ENCODE measurements at places on chromosomes 2 and 18.

- DNase-seq: no peak
Measured at GRCh38 chr18:47968721-47969120, 38.3 kb upstream of the SMAD2 start.

- DNase-seq: no peak
Measured at GRCh38 chr2:137846993-137847392, 117.3 kb upstream of the HNMT start.

- DNase-seq: no peak
Measured at GRCh38 chr2:109293663-109294062, 164.7 kb downstream of the SH3RF3 start.

DNA sequence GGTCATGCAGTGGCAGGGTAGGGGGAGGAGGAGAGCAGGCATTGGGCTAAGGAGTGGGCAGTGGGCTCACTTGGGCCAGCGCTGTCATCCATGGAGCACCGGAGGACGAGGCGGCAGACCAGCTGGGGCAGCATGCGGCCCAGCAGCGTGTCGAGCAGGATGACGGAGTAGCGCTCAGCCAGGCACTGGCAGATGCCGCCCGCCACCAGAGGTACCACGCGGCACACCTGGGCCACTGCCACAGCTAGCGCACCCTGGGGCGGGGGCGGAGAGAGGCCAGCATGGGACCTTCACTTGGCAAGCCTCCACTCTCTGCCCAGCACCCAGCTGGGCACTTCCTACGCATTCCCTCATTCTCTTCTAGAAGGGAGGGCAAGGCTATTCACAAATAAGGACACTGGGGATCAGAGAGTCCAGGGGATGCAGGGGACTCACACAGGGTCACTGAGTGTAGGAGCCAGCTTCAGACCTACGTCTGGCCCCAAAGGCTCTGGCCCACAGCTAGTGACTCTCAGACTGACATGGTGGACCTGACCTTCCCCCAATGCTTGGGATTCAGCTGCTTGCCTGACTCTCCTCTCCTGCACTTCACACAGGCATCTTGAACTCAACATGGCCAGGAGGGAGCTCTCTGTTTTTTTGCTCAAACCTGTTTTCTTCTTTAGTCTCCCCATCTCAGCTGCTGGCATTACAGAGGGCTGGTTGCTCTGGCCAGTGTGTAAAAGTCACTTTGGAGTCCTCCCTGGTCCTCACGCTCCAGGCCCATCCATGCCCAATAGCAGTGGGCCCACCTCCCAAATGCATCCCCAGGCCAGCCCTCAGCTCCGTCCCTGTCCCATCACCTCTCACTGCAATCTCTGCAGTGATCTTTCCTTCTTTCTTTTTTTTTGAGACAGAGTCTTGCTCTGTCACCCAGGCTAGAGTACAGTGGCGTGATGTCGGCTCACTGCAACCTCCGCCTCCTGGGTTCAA lies 4.1 kb downstream of the SFTPB start:
- no peak for DNase-seq

GRCh38 chr2:70565039-70565731 lies 11.6 kb upstream of the TGFA start:
- no peak for DNase-seq

All from iPS DF 19.7 (cell line).